ENCODE measurements at places on chromosomes 1 and 21.

DNA sequence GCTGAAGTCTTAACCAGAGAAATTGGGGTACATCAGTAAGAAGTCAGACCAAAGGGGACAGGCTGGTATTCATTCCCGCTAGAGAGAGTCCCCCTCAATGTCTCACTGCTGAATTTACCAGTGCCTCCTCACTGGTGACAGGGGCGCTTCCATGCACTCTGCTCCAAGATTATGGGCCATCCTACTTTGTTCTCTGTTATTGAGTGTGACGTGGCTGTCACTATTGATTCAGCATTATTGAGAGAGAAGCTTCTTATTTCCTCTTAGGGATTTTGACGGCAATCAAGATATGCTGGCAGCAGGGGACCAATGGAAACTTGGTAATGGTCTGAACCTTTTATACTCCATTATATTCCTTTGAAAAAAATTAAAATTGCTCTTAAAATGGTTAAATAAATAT, 118.6 kb downstream of the SYF2 start:
- DNase-seq: no peak

- no peak for DNase-seq
These were observed 13.8 kb upstream of the EYA3 start for GRCh38 chr1:28102189-28102588.

DNA sequence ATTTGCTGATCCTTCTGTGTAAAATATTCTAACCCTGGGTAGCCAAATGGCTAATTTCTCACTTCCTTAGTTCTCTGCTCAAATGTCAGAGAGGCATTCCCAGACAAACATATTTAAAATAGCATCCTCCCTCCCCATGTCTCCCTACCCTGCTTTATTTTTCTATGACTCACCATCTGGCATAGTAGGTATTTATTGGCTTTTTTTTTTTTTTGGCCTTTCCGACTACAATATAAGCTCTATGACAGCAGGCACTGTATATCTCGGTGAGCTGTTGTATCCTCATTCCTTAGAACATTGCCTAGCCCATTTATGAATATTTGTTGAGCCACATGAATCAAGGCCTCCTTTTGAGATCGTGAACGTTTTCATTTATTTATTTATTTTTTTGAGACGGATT, 1.5 kb upstream of the NEK7 start:
- no peak for DNase-seq

DNA sequence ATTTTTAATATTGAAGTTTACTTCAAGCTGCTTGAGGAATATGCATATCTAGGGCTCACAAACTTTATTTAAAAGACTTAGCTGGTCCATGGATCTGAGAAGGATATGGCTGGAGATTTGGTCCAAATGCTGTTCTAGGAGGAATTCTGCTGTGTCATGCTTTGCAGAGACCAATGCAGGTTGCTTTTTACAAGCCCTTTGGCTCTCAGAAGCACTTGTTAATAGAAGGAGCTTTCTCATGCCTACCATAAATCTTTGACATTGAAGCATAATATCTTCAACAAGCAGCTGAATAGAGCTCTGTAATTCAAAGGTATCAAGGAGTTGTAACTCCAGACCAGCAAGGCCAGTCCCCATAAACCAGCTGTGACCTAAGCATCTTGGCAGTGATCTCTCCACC, 299.1 kb downstream of the HHAT start:
- DNase-seq: no peak

GRCh38 chr1:34053660-34054059, 111.4 kb downstream of the CSMD2 start:
- DNase-seq: no peak

GRCh38 chr1:234469376-234469775, 9.6 kb downstream of the TARBP1 start:
- DNase-seq: no peak

- no peak for DNase-seq
These were observed 301.1 kb upstream of the NRIP1 start for GRCh38 chr21:15365751-15366392.

DNA sequence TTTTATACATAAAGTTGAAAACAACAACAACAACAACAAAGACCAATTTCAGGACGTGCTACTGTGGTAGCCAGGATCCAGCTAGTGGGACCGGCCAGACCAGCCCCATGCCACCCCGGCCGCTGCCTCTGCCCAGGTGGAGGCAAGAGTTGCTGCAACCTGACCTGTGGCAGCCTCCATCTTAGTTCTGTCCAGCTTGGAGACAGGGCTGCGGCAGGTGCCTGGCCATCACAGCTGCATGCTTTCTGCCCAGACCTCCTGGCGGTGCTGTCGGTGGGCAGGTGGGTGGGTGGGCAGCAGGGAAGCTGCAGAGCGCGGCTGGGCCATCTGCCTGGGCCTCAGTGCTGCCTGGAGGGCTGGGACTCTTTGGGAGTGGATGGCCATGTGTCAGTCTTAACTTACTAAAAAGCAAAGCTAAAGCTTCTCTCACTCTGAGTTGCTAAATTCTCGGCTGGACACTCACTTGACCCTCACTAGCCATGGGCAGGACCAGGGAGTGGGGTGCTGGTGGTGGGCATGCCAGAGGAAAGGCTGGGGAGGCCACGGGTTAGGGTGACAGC, 38.6 kb downstream of the KIAA1614 start:
- no peak for DNase-seq

DNA sequence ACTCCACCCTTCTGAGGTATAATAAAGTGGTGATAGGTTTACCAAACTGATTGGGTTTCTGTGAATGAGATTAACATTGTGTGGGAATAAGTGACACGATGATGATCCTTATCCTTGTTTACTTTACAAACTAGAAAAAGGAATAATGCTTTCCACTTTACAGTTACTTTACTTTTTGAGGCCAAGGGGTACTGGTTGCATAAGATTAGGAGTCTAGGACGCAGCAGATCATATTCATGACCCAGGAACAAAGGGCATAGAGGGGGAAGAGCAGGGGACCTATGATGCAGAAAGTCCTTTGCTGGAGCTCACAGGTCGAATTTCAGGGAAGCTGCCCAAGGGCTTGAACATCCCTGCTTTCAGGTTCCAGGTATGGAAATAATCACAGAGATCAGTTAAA, 20.4 kb downstream of the FGGY start:
- no peak for DNase-seq

DNA sequence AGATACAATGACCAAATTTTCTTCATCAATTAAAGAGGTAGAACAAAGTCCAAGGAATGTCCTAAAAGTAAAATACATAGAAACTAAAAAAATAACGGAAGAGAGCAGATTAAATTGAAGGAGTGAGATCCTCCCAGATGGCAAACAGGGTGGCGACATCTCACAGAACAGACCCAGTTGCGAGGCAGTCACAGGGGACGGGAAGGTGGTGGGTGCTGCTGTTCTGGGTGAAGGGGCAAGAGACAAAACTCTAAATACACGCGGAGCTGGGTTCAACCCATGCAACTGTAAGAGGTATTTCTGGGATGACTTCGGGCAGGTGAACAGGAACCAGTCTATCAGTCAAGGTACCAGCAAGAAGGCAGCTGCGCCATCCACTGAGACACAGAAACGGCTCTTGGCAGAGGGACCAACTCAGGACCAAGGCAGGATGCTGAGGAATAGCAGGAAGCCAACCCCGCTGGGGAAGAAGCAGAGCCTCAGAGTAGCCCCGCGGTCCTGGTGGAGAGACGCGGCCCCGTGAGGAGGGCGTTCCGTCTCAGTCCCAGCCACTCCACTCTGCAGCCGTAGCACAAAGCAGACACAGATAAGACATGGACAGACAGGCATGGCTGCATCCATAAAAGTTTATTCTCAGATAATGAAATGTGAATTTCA, 32.2 kb downstream of the WDR4 start:
- DNase-seq: no peak
